Mucosa of gallbladder (tissue), 1 donor: ENCODE measurements at places on chromosomes 4 and X.

- DNase-seq, result no peak
Measured at GRCh38 chrX:34140816-34141215, 8.7 kb upstream of the FAM47A start.

- no peak for DNase-seq
Measured at GRCh38 chrX:95539041-95539440, 1145.6 kb upstream of the DIAPH2 start.

- no peak for DNase-seq
Measured at GRCh38 chrX:103792916-103793544, 16.4 kb downstream of the PLP1 start.

- DNase-seq, result no peak
Measured at GRCh38 chr4:166284221-166284620, 411.2 kb downstream of the TLL1 start.

DNA sequence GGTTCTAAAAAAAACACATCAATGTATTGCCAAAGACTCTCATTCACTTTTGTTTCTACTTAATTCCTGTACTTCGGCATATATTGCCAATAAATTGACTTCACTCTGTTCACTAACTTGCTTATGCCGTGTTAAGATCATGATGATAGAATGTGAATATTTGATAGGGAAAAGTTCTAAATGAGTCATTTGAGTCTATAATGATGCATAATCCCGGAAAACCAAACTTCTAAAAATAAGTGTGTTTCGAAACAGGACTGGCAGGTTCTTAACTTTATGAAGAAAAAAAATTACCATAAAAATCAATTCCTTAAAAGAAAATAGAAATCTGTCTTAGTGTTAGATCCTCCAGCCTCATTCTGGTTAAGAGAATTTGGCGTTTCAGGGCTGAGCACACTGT lies 387.5 kb upstream of the FTHL17 start:
- DNase-seq, result no peak

DNA sequence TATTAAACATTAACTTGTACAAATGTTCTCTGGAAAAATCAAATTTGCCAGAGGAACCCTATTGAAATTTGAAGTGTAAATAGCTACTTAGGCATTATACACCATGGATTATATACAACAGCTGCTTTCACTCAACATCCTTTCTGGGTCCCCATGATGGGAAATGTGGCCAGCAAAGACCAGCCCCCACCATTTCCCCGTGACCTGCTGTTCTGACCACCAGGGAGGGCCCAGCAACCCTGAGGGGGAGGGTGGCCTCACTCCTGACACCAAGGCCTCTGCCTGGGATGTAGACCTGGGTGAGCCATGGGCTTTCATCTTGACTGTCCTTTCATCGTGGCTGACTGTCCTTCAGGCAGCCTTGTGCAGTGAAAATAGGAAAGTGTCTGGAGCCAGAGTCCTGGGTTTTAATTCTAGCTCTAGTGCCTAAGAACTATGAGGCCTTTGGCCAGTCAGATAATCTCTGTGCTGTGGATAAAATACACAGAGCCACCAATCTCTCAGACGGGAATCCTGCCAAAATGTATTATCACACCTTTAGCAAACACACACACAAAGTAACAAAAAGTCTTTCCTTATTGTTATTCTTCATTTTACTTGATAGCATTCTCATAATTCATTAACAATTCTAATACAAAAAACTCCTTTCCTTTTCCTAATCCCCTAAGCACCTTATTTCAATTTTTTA lies 45.1 kb downstream of the NR3C2 start:
- peak; percentile 24 for DNase-seq
